ENCODE measurements at places on chromosomes 11 and 22.

DNA sequence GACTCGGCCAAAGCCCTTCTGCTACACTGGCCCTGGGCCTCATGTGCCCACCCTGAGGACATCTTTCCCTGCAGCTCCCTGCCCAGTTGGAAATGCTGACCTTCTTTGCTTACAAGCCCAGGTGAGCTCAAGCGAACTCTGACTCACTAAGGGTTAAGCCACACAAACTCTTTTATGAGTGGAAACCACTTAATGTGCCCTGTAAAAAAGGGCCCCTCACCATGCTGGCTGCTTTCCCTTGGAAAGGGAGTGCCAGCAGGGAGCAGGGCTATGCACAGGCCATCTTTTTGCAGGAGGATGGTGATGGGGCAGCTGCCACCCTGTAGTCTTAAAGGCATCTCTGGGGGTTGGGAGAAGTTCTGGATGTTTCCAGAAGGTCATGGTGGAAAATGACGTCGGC is 18.7 kb downstream of the EHF start:
- DNase-seq: no peak

DNA sequence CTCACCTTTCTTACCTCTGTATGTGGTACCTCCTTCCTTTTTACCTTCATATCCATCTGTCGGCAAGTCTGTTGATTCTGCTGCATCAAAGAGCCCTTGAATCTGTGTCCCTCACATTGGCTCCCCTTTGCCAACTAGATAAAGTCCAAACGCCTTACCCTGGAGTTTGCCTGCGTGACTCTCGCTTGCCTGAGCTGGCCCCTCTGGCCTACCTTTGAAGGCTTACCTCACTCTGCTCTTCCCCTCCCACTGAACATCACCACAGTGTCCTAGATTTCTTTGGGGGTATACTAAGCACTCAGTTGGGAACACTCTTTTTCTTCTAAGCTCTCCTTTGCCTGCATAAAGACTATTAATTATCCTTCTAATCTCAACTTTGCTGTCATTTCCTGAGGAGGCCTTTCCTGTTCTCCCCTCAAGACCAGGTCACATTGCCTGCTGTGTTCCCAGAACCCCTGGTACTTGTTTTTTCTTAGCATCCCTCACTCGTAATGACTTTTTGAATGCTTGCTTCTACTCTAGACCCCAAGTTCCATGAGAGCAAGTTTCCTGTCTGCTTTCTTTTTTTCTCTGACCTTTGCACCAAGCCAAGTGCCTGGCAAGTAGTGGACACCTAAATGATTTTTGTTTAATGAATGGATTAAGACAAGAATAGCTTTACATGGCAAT is 67.8 kb upstream of the ADORA2A start:
- no peak for DNase-seq

- DNase-seq: no peak
Measured at GRCh38 chr11:127607487-127608085, 607.0 kb upstream of the KIRREL3 start.

GRCh38 chr11:67504950-67505581 is at the start of gene PITPNM1:
TSS of gene PITPNM1 (minus strand) at chr11:67505363. CDS start at chr11:67504180, 1,183 bp downstream.
- peak; percentile 53 for DNase-seq

- no peak for DNase-seq
Measured at GRCh38 chr11:88164806-88165585, 10.2 kb downstream of the RAB38 start.

DNA sequence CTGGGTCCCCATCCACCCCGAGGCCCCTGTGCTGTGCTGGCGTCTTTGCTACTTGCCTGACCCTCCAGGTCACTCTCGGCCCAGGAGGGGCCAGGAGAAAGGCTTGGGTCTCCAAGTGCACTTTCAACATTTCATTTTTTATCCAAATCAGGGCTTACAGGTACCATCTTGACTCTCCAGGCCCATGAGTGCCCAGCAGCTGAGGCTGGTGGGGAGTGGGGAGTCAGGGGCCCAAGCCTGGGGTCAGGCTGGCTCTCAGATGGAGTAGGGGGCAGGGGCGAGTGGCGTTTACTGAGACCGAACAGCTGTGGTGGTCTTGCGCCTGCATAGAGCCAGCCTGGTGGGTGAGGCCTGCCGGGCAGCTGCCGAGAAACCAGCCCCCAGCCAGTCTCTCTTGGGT is 61.6 kb downstream of the MPPED1 start:
- DNase-seq: no peak

DNA sequence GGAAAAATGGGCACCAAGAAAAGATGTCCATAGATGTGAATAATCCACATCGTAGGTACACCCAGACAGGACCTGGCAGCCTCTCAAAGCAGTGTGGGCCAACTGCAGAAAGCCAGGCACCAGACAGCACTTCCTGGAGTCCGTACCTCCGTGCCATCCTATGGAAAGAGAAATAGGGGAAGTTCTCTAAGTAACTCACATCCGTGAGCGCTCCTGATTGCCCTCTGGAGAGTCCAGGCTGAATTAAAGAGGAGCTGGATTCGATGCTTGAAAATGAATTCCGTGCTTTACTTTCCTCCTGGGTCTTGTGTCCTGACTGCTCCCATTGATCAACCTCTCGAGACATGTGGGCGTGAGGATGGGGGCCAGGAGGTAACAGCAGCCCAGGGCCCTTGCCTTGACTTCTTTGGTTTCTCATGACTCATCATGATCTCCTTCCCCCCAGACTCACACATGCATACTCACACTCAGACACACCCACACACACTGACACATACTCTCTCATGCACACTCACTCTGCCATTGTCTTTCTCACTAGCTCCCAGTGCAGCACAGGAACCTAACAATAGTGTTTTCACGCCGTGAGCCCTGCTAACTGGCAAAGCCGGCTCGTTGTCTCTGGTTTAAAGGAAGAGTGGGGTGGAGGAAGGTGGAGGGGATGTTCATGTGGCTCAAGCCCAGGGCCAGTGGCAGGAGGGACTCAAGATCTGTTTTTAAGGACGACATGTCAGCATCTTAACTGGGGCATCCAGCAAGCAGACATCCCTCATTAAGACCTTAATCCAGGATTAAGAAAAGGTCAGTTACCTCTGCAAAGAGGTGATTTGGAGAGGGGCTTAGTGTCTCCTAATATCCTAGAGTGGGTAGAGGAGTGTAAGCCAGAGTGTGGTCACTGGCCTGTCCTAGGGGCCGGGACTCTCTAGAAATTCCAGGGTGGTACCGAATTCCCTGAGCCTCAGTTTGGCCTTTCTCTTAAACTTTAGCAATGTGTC is 104.2 kb downstream of the SCN3B start:
- no peak for DNase-seq

Data from left kidney (tissue), 8 donors.